ENCODE measurements at places on chromosomes 6 and 20. TPM values are rescaled to one million over a fixed set of nuclear protein-coding genes. Genes with fewer than 3 reads are reported as not detected.
A peak's percentile ranks its signal among the peaks of the same experiment; 100 is the strongest.

Gene GSTA2
- not detected for total RNA-seq

DNA sequence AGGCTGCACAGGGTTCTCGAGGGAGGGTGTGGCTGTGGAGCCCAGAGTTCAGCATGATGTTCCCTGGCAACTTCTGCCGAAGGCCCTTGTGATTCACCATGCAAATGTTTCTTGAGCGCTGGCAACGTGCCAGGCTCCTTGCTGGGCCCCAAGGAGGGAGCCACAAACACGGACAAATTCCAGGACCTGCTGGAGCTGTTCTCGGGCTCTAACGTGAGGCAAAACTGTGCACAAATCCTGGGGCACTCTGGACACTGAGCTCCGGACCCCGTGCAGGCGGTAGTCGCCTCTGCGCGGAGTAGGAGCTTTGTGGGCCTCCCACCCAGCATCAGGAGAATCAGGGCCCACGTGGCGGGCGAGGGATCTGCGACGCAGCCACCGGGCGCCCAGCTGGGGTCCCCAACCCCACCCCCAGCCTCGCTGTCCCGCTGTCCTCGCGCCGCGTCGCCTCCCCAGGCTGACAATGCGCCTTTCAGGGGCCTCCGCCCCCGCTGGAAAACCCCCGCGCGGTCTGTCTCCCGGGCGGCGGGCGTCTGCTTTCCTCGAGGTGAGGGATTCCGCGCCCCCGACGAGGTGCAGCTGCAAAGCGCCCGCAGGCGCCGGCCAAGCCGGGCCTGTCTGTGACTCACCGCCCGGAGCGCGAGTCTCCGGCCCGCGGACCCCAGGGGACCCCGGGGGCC is 31.7 kb upstream of the SCUBE3 start:
- peaks cover 33% of the 10 kb centered on the region for H3K27me3 ChIP-seq
- no peak overlapping the region for H3K27ac ChIP-seq
- H3K36me3 ChIP-seq, result no peaks in the 10 kb centered on the region
- no peak overlapping the region for H3K4me3 ChIP-seq
- no peak for DNase-seq

DNA sequence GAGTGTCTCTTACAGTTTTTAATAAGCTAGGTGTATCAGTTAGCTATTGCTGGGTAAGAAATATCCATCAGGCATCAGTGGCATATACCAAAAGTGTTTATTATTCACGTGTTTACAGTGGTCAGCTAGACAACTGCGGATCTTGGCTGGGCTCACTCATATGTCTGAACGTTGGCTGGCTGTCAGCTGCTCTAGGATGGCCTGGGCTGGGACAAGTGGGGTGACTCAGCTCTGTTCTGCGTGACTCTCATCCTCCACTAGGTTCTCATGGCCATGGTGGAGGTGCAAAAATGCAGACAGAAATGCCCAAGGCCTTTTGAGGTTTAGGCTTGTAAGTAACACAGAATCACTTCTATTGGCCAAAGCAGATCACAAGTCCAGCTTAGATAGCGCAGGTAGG is 22.0 kb downstream of the ZNF341 start:
- no peak for DNase-seq
- H3K27ac ChIP-seq, result no peak overlapping the region
- H3K4me3 ChIP-seq, result no peak overlapping the region

DNA sequence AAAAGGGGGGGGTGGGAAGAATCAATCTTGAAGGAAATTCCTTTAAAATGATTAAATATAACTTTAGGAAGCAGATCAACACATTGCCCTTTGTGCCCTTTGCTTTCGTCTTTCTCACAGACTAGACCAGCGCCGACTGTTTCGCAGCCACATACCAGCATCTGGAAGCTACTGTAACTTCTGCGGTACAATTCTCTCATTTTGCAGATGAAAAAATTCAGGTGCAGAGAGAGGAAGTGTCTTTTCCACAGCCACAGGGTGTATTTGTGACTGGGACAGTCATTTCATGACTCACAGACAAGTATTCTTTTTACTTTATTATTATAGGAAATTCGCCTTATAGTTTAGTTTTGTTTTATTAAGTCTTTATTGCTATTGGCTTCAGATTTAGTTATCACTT is 84.2 kb downstream of the UST start:
- DNase-seq, result peak; percentile 53
- H3K4me1 ChIP-seq, result peaks cover 35% of the 10 kb centered on the region
- H3K27ac ChIP-seq, result peak overlapping the region; percentile 54
- H3K27me3 ChIP-seq, result peaks cover 7% of the 10 kb centered on the region
- no peaks in the 10 kb centered on the region for H3K36me3 ChIP-seq

GRCh38 chr6:25227854-25228253 is 51.3 kb upstream of the CARMIL1 start:
- no peaks in the 10 kb centered on the region for H3K36me3 ChIP-seq
- no peak overlapping the region for H3K27ac ChIP-seq
- H3K4me1 ChIP-seq, result peaks cover 12% of the 10 kb centered on the region
- H3K27me3 ChIP-seq, result no peaks in the 10 kb centered on the region

GRCh38 chr20:57996465-57996864 is 232.0 kb downstream of the ANKRD60 start:
- peaks cover 12% of the 10 kb centered on the region for H3K27me3 ChIP-seq
- no peak overlapping the region for H3K4me3 ChIP-seq
- no peaks in the 10 kb centered on the region for H3K36me3 ChIP-seq
- DNase-seq, result no peak
- no peaks in the 10 kb centered on the region for H3K4me1 ChIP-seq
- no peak overlapping the region for H3K27ac ChIP-seq

- no peak overlapping the region for H3K4me3 ChIP-seq
- no peak for DNase-seq
- H3K27me3 ChIP-seq, result no peaks in the 10 kb centered on the region
- H3K27ac ChIP-seq, result no peak overlapping the region
These were observed 36.9 kb downstream of the BMP6 start for GRCh38 chr6:7762760-7763159.

DNA sequence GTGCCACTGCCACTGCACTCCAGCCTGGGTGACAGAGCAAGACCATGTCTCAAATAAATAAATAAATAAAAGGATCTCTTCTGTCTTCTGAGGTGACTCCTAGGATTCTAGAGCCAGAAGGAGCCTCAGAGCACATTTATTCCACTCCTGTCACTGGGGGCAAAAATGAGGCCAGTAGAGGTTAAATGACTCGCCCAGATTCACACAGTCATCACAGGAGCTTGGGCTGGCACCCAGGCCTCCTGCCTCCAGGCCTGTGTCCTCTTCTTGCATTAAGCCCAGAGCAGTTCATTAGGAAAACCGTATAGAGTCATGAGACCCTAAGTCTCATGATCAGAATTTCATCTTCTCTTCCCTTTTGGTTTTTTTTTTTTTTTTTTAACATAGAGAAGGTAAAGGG is 243.3 kb downstream of the NRN1 start:
- no peaks in the 10 kb centered on the region for H3K4me1 ChIP-seq
- H3K27ac ChIP-seq, result no peak overlapping the region
- no peak for DNase-seq
- no peaks in the 10 kb centered on the region for H3K27me3 ChIP-seq
- H3K4me3 ChIP-seq, result no peak overlapping the region
- H3K36me3 ChIP-seq, result no peaks in the 10 kb centered on the region

Measured in activated CD4-positive, alpha-beta memory T cell treated with anti-CD3 and anti-CD28 coated beads, Interleukin-2, amount 10 ng/mL, durations not matched to agents 7 days and 5 days (primary cell).